ENCODE measurements at places on chromosomes 16 and 17.

DNA sequence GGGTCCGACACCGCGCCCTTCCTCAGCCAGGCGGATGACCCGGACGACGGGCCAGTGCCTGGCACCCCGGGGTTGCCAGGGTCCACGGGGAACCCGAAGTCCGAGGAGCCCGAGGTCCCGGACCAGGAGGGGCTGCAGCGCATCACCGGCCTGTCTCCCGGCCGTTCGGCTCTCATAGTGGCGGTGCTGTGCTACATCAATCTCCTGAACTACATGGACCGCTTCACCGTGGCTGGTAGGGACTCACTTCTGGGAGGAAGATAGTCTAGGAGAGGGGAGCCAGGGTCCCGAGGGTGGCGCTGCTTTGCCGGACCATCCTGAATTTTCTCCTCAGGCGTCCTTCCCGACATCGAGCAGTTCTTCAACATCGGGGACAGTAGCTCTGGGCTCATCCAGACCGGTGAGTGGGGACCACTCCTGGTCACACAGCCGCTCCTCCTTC is 601 bp downstream of the SPNS1 start:
- no peak for DNase-seq

DNA sequence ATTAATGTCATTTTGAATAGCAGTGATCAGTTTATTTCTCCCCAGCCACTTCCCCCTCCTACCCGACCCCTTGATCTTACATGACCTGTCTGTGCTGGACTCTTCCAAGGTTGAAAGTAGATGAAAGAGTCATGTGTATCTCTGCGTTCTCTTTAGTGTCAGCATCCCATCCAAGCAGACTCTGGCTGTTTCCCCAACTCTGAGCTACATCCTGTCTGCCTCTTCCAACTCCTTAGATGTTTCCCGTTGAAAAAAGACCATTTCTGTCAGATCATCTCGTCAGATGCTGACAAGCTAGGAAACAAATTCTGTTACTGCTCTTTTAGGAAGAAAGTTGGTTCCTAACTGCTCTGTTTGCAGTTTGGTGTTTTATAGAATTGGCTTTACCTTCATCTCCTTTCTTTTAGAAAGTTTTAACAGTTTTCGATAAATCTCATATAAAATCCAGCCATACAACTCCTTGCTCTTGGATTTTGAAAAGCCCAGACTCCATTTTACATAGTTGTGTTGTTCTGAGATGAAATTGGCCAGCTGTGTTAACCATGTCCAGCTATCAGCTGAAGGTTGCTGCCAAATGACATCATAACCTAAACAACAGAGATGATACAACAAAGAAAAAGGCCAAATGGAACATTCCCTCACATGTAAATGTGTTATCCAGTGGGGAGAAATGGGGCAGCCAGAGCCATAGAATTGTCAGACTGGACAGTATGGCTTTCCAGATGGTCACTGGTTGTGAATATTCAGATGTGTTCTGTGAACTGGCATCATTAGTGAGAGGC is 43.5 kb downstream of the CYB561 start:
- no peak for DNase-seq

DNA sequence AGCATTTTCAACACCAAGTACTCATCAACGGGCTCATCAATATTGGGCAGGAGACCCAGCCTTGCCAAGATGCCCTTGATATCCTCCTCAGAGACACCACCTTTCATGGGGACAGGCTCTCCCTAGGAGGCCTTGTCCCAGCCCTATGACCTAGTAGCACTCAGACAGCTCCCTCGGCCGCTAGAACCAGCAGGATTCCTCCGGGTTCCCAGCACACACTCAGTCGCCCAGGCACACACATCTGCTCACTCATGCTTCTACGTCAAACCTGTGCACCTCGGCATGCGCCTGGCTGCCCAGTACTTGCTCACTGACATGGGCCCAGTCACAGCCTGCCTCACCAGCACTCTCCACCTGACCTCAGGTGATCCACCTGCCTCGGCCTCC is 17.0 kb downstream of the SRCIN1 start:
- DNase-seq = no peak

GRCh38 chr16:66369055-66369592 is 2.6 kb downstream of the CDH5 start:
- no peak for DNase-seq

GRCh38 chr17:37493249-37494027 is 3.7 kb downstream of the DUSP14 start:
- no peak for DNase-seq

DNA sequence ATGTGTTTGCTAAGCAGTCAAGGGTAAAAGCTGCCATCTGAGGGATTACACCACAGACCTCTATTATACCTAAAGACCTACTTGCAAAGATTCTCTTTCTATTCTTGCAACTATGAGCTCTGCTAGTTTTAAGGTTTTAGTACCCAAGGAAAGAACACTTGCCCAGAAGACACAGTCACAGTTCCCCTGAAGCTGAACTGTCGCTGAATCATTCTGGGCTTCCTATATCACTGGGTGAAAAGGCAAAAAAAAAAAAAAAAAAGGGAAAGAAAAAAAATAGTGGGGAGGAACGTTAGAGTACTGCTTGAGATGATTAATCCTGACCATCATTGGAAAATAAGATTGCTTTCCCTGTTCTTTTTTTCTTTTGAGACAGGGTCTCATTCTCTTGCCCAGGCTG is 37.9 kb downstream of the LYRM1 start:
- DNase-seq = peak; percentile 2

DNA sequence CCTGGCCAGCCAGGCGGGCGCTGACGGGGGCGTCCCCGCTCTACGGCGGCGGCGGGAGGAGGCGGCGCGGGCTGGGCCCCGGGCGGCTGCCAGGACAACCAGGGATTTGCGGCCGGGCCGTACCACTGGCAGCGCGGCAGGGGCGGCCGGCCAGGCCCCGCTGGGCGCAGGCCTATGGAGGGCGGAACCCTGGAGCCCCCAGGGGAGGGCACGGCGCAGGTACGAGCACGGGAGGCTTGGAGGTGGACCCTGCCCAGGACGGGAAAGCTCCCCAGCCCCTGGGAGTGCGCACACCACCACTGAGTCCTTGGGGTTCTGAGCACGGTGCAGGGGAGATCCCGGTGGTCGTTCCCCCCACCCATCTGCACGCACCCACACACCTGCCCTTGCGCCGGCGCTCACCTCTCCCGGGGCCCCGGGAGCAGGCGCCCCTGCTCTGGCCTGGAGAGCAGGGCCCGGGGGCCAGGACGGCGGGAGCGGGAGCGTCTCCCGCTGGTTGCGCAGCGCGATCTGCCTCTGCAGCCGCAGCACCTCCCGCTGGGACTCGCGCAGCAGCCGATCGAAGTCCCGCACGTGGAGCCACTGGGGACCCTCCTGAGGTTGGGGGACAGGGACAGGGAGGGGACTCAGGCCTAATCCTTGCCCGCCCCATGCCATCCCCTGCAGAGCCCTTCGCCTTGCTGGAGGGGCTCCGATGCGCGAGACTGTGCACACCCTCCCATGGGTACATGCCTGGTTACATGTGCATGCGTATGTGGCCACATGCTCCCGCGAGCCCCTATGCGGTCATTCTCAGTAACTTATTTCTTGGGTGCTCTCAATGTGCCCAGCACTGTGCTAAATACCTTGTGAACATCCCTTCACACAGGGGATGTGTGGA is 3.9 kb downstream of the TSPOAP1 start:
- no peak for DNase-seq

DNA sequence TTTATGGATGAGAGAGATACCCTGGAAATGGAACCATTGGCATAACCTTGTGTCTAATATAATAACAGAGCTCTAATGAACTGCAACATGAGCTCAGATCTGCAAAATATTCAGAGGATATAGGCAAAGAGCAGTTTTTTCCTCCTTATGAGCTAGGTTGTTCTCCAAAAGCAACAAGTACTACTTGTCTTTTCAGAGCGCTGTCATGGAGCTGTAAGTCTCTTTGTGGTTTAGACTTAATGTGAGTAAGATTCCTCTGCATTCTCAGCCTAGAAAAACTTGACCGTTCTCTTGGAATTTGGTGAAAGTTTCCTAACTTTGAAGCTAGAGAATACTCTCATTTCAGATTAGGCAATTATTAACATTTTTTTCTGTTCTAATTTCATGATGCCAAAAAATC is 85.2 kb downstream of the FTO start:
- DNase-seq = no peak

- DNase-seq = no peak
Measured at GRCh38 chr16:16828913-16829398, 450.0 kb downstream of the NPIPA7 start.

DNA sequence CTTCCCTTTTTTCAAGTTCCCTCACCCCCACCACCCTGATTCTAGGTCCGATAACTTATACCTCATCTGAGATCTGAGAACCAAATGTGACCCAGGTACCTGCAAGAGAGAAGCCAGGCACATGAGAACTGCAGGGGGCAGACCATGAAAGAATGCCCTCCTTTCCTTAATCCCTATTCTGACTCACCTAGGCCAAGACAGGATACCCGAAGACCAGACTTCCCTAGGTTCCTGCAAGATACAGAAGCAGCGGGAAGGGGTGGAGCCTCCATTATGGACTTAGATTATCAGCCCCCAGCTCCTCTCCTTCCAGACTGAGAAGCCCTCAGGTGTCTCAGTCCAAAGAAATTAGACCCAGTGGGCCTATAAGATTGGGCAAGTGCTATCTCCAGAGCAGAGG is 2.1 kb downstream of the KCNAB3 start:
- no peak for DNase-seq

DNA sequence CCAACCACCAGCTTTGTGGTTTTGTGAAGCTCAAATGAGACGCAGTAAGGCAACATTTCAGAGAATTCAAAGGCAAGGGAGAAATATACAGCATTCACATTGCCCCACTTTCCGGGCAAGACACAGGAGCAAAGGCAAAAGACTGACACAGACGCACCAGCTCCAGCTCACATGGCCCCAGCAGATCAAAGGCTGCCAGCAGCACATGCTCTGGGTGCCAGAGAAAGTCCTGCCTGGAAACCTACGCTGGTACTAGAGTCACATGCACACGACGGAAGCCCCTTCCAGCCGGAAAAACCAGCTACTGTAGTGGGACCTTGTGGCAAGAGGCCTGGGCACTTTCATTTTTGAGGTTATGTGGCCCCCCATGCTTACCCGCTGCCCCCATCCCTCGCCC is 50.1 kb downstream of the GTF3C1 start:
- DNase-seq = no peak

- DNase-seq = no peak
Measured at GRCh38 chr17:64491994-64492393, 4.9 kb downstream of the POLG2 start.

DNA sequence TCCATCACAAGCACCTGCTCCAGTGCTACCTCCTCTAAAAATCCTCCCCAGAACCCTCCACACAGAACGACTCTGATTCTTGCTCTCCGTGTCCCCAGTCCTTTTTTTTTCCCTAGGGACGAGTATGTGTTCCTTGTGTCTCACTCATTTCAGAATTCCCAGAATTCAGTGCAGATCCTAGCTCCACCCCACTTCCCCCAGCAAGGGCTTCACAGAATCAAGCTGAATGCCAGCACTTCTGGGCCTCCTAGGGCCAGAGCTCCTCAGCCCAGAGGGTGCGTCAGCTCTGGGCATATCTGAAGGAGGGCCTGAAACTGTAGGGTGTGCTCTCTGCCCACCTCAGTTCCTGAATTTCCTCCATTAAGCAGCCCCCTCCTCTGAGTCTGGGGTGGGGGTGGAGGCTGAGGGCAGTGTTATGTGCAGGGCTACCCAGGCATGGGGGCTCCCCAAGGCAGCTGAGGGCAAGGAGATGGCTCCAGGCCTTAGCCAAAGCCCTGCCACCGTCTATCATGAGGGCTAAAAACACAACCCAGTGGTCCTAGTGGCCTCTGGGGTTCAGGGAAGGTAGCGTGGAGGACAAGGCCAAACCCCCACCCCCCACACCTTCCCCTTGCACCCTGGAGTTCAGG is 6.5 kb downstream of the UNC119 start:
- DNase-seq = no peak

- DNase-seq = peak; percentile 49
Measured at GRCh38 chr17:73255671-73256181, 6.0 kb downstream of the CPSF4L start.

DNA sequence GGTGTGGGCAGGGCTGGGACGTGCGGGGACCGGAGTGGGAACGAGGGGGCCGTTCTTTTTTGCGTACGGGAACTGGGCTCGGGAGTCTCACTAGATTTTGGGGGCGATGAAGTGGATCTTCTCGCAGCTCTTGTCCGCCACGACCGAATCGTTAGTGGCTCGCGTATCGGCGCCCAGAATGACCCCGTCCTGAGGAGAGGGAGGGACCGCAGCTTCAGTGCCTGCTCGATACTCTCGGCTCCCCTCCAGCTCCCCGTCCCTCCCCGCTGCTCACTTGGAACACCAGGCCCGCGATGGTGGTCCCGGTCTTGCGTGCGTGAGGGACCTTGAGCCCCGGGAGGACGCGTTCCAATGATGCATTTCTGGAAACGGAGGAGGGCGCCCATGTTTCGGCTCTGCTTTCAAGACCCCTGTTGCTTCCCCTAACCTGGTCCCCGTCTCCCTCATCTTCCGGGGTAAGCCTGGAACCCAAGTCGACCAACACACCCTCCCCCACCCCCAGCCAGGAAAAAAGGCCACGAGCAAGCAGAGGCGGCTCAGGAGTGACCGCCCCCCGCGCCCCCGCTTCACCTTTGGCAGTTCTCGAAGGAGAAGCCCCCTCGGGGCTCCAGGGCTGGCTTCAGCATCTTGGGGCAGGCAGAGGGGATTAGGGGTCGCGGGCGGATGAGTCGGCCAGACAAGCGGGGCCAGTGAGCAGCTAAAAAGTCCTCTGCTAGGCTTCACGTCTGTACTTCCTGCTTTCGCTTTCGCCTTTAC is at the start of gene PSMB10:
Gene PSMB10, minus strand, starts transcription at position 727 of the 756 bp plus-strand sequence. Its CDS starts 101 bp downstream, at position 626.
- peak; percentile 22 for DNase-seq

Measured in kidney capillary endothelial cell (primary cell).